Cardiac muscle cell (in vitro differentiated cells and primary cell): ENCODE measurements at places on chromosomes 2 and 18.

DNA sequence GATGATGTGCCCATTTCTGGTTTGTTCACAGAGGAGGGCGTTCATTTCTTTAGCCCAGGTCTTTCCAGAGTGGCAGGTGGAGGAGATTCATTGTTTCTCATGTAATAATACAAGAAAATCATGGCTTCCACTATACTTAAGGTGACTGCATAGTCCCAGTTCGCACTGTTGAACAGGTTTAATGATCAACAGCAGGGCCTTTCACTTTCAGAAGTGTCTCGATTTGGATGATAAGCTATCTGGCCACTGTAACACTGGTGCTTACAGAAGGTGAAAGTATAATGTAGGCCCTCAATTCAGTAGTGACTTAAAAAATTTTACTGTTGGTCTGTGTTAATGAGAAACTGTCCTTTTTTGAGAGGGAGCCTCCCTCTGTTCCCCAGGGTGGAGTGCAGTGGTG is 1.4 kb downstream of the RMC1 start:
- no peak overlapping the region for H3K4me3 ChIP-seq
- no peak for DNase-seq
- H3K4me1 ChIP-seq: peaks cover 7% of the 10 kb centered on the region
- H3K27me3 ChIP-seq: no peaks in the 10 kb centered on the region
- no peak overlapping the region for H3K27ac ChIP-seq

DNA sequence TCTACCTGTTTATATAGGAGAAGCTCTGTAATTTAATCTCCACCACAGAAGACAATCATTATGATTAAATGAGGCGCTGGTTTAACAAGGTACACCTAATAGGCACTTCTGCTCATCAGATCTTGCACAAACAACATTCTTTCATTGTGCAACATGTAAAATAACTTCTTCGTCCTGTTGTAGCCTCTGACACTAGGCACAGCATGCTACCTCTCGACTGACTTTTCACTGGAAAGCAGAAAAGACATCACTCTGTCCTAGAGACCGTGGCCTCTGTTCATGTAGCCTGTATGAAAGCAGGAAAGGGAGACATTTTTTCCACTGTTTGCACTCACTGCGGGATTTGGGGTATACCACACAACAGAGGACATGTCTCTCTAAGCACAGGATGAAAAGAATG is 316.5 kb downstream of the IRS1 start:
- H3K36me3 ChIP-seq: no peaks in the 10 kb centered on the region
- no peak overlapping the region for H3K27ac ChIP-seq
- peaks cover 19% of the 10 kb centered on the region for H3K4me1 ChIP-seq
- H3K27me3 ChIP-seq: no peaks in the 10 kb centered on the region

DNA sequence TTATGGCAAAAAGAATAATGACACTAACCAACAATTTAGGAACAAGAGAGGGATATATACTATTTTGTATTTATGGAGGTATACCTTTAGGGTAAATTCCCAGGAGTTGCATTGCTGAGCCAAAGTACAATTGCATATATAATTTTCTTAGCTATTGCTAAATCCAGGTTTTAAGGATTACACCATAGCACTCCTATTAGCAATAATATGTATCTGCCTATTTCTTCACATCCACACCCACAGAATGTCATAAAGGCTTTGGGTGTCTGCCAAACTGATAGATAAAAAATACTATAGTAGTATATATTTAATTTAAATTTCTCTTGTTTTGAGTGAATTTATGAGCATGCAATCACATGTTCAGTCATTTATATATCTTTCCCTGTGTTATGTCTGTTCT is 11.5 kb upstream of the SERPINB13 start:
- DNase-seq: no peak
- H3K4me1 ChIP-seq: no peaks in the 10 kb centered on the region

- H3K27me3 ChIP-seq: no peaks in the 10 kb centered on the region
- no peak overlapping the region for H3K4me3 ChIP-seq
- no peak overlapping the region for H3K27ac ChIP-seq
Observed at GRCh38 chr2:239570971-239571520, 170.2 kb upstream of the HDAC4 start.

DNA sequence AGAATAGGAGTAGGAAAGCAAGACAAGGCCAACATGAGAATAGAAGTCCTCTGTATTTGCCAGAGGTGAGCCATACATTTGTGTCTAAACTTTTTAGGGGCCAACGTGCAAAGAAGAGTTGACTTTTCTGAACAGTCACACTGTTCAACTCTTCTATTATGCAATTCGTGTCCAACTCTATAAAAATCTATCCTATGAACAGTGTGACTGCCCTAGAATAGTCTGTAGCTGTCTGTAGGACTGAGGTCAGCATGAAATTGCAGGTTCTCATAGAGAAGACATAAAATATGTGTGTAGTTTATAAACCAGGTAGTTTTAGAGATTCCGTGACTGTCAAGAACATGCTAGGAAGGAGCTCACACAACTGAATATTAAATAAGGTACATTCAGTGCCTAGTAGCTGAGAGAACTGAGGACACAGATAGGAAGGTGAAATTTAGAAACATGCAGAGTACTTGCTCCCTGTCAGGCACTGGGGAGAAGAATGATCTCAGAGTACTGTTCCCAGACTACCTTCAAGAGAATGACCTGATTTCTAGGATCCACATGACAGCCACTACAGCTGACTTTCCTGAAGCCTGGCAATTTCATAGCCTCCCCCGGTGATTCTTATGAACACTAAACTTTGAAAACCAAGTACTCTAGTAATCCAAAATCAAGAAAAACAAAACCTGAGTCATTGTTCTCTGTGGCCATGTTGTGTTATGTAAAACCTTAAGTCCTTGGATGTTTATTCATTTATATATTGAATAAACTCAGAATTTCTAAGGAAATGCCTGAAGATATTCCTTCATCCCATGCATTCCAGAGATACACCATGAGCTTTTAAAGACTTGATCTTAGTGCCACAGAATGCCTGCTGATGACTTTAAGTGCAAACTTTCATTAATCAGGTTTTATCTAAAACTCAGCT is 201.5 kb upstream of the BOD1L2 start:
- H3K36me3 ChIP-seq: no peaks in the 10 kb centered on the region
- peak overlapping the region; percentile 40 for H3K27ac ChIP-seq
- H3K27me3 ChIP-seq: no peaks in the 10 kb centered on the region

DNA sequence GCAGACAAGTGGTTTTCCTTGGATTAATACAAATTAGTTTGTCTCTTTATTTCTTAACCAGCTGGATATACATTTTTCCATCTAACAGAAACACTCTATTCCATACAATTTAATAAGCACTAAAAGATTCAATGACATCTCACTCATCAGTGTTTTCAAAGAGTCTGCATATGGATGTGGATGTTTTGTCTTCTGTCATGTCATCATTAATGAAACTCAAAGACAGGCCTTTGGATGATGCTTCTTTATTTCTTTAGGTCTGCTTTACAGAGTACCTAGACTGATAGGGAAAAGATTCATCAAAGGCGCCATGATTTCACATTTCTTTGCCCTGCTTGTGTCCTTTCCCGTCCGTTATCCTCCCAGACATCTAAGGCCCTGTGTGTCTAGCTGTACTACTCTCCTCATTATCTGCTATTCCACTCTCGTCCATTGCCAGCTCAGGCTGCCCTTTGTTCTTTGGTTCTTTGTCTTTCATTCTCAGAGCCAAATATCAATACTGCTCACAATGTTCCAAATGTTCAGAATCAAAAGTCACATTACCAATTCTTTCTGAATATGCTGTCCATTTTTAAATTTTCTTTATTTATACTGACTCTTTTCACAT is 232.3 kb upstream of the CHAC2 start:
- H3K4me3 ChIP-seq: no peak overlapping the region
- no peaks in the 10 kb centered on the region for H3K4me1 ChIP-seq
- DNase-seq: no peak
- H3K27me3 ChIP-seq: no peaks in the 10 kb centered on the region

- no peaks in the 10 kb centered on the region for H3K27me3 ChIP-seq
- H3K27ac ChIP-seq: peak overlapping the region; percentile 65
- no peak overlapping the region for H3K4me3 ChIP-seq
- no peak for DNase-seq
- no peaks in the 10 kb centered on the region for H3K4me1 ChIP-seq
Observed at GRCh38 chr2:169776252-169776761, 22.4 kb upstream of the SSB start.

- DNase-seq: peak; percentile 37
- no peaks in the 10 kb centered on the region for H3K27me3 ChIP-seq
- H3K27ac ChIP-seq: no peak overlapping the region
- no peak overlapping the region for H3K4me3 ChIP-seq
- no peaks in the 10 kb centered on the region for H3K36me3 ChIP-seq
Observed at GRCh38 chr18:2049986-2050385, 521.3 kb downstream of the METTL4 start.

DNA sequence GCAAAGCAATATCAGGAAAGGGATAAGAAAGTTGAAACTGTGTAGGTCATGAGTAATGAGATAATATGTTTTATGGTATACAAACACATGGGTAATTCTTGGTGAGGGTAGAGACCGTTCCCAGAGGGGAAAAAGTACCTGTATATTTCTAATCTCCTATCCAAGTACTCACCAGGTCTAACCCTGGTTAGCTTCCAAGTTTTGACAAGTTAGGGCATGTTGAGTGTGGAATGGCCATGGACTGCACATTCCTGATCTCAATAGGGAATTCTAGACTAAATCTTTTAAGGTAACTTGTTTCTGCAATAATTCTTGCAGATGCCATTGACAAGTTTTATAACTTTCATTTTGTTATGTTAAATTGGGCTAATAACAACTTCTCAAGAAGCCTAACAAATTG is 216.6 kb downstream of the SPAG16 start:
- H3K36me3 ChIP-seq: no peaks in the 10 kb centered on the region
- peaks cover 7% of the 10 kb centered on the region for H3K4me1 ChIP-seq
- H3K27me3 ChIP-seq: no peaks in the 10 kb centered on the region
- no peak overlapping the region for H3K4me3 ChIP-seq
- DNase-seq: no peak
- H3K27ac ChIP-seq: no peak overlapping the region

DNA sequence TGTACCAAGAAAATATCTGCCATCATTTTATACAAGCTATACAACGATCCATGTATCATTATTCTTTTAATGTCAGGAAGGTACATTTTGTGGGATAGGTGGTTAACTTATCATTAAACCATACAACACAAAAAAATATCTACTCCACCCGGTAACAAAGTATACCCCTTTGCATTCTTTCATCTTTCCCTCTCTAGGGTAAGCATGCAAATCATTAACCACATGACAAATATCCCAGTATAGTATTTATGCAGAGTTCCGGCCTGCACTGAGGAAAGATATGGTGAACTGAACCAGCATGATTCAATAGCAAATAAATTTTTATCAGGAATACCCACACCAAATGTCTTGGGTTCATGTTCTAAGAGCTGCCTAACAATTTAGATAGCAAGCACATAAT is 22.5 kb upstream of the SULT1C2 start:
- H3K27ac ChIP-seq: no peak overlapping the region
- H3K4me1 ChIP-seq: no peaks in the 10 kb centered on the region
- H3K27me3 ChIP-seq: no peaks in the 10 kb centered on the region
- DNase-seq: no peak
- no peaks in the 10 kb centered on the region for H3K36me3 ChIP-seq

DNA sequence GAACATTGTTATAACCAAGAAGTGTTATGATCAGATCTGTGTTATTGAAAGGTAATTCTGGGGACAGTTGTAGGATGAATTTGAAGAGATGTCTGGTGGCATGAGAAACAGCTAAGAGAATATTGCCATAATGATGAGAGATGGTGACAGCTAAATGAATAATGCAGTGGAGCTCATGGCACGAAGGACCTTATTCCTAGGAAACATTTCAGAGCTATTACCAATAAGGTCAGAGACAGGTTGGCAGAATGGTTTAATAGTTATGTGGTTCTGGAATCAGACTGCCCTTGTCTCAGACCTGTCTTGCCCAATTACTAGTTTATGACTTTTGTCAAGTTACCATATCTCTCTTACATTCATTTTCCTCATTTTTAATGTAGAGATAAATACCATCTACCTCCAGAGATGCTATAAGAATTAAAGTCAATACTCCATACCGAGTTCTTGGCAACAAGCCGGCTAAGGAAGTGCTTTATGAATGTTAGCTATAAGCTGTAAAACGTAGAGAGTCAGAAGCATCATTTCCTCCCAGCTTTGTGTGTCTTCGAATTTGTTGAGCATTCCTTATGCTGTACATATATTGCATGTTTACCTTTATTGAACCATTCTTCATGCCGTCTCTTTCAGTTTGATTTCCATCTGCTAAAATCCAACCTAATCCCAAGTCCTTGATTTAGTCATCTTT is 73.6 kb upstream of the COL5A2 start:
- H3K27ac ChIP-seq: no peak overlapping the region
- no peaks in the 10 kb centered on the region for H3K4me1 ChIP-seq
- H3K27me3 ChIP-seq: no peaks in the 10 kb centered on the region
- H3K4me3 ChIP-seq: no peak overlapping the region

GRCh38 chr2:71647356-71647755 is 194.0 kb downstream of the DYSF start:
- peaks cover 4% of the 10 kb centered on the region for H3K4me1 ChIP-seq
- H3K27ac ChIP-seq: no peak overlapping the region
- H3K4me3 ChIP-seq: no peak overlapping the region
- no peaks in the 10 kb centered on the region for H3K27me3 ChIP-seq

DNA sequence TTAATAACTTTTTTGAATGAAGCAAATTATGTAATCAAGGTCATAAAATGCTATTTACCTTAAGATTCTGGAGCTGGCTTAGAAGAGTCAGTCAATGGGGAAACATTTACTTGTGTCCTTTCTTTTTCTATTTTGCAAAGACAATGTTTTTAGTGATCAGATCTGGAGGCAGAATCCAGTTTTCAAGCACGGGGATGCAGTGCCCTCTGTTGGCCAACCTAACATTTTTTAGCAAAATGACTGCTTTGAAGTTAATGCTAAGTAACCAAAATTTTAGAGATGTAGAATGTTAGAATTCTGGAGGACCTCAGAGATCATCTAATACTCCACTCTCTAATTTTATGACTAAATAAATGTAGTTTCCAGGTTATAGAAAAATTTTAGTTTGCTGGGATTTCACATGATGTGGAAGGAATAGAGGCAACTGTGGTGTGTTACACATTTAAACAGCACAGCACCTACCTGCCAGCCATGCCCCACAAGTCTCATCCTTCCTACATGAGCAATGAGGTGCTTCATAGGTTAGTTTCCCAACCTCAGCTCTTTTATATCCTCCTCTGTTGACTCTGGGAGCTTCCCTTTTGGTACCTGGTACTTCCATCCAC is 23.6 kb upstream of the SLC9A4 start:
- H3K4me1 ChIP-seq: no peaks in the 10 kb centered on the region
- peaks cover 5% of the 10 kb centered on the region for H3K27me3 ChIP-seq
- H3K36me3 ChIP-seq: no peaks in the 10 kb centered on the region
- no peak overlapping the region for H3K27ac ChIP-seq

GRCh38 chr2:158214431-158214830 is 112.8 kb downstream of the UPP2 start:
- DNase-seq: peak; percentile 8
- H3K27ac ChIP-seq: no peak overlapping the region
- no peak overlapping the region for H3K4me3 ChIP-seq
- H3K27me3 ChIP-seq: no peaks in the 10 kb centered on the region
- no peaks in the 10 kb centered on the region for H3K4me1 ChIP-seq

- H3K4me3 ChIP-seq: no peak overlapping the region
- H3K4me1 ChIP-seq: no peaks in the 10 kb centered on the region
- DNase-seq: no peak
- H3K27ac ChIP-seq: no peak overlapping the region
- no peaks in the 10 kb centered on the region for H3K27me3 ChIP-seq
Observed at GRCh38 chr2:114688241-114688640, 245.8 kb downstream of the DPP10 start.
